ENCODE measurements at places on chromosomes 5 and 9.

DNA sequence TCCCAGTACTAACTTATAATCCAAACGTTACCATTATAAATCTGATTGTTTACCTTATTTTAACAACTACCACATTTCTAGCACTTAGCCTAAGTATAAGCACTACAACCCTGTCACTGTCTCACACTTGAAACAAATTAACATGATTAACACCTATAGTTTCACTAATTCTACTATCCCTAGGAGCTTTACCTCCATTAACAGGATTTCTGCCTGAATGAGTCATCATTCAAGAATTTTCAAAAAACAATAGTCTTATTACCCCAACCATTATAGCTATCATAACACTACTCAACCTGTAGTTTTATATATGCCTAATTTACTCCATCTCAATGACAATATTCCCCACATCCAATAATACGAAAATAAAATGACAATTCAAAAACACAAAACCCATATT, 89.6 kb downstream of the INSL6 start:
- no peak for DNase-seq

- DNase-seq: no peak
Measured at GRCh38 chr5:37132646-37133045, 116.5 kb downstream of the CPLANE1 start.

DNA sequence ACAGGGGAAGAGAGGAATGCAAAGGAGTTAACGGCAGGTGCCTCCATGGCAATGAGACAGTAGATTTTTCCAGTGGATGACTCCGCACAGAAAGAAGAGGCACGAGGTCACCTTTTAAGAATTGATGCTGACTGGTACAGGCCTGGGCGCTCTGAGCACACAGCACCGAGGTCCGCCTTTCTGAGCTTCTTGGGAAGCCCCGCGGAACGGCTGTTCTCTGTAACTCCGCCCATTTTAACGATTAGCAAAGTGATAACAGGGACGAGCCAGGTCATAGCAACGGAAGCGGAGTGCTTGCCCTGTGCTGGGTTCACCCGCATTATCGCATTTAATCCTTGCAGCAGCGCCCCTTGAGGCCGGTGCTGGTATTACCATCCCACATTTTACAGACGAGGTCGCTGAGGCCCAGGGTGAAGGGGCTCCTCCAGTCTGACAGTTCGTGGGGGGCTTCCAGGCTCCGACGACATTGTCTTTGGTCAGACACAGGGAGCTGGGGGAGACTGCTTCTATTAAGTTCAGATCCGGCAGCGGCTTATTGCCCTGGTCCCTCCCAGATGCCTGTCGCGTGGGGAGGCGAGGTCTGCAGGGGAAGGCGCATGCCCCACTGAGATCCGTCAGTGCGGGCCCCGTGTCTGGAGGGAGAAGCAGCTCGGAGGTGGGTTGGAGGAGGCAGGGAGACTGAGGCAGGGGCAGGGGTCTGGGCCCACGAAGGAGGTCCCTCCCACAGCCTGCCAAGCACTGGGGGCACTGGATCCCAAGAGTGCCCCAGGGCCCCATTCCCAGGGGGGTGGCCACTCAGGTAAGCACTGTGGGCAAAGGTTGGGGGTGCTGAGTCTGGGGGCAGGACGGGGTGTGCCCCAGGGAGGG, 22.3 kb upstream of the HMCN2 start:
- DNase-seq: peak; percentile 84

DNA sequence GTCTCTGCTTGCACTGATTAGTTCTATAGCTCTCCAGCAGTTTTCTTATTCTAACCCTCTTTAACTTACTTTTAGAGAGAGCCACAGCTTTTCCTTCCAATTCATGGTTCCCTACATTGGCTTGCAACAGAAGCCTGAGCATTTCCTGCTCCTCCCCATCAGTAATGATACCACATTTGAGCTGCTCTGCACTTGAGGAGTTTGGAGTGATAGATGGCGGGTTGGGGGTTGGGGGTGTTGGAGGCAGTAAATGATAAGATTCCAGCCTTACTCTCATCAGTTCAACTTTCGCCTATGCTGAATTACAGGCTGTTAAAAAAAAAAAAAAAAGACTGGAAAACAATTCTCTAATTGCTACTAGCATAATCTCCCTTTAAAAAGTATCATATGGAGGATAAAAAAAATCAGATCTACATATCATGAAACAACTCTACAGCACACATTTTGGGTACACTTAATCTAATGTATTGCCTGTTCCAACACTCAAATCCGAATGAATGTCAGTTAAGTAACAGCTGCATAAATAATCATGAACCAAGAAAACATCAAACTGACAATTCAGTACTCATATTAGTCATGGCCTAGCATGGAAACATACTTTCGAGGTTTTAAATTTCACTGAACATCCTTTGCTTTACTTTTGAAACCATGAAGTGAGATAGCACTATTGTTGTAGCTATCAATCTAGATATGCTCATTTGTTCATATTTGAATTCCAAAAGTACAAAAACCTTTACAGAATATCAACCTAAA, 224.7 kb downstream of the NFIB start:
- no peak for DNase-seq

DNA sequence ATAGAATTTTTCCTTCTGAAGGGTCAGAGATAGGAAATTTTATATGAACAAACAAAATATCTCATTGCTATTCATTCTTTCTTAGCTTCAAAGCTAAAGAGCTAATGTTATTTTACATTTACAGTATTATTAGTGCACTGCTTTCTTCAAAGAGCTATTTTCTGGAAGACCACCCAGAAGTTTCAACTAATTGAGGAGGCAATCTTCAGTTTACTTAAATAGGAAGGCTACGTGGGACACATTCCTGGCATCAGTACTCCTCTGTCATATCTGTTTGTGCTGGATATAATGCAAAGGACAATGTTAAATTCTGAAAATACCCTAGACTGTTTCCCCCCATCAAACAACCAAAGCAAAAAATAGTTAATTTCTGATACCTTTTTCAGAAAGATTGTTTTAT, 30.8 kb downstream of the HAPLN1 start:
- no peak for DNase-seq

DNA sequence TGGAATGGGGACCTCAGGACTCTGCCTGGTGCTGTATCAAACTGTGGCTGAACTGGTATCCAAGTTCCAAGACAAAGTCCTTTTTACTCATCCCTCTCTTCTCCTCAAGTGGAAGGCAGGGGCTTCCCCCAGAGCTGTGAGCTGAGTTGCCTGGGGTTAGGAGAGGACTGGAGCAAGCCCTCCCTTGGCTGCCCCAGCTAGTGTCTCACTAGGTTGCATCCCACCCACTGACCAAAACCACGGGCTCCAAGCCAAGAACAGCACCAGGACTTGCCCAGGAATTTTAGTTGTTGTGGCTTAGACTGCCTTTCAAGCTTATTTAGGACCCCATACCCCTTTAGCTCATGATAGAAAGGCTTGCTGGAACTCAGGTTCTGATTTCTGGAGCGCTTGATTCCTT, 158.7 kb upstream of the TNC start:
- no peak for DNase-seq

DNA sequence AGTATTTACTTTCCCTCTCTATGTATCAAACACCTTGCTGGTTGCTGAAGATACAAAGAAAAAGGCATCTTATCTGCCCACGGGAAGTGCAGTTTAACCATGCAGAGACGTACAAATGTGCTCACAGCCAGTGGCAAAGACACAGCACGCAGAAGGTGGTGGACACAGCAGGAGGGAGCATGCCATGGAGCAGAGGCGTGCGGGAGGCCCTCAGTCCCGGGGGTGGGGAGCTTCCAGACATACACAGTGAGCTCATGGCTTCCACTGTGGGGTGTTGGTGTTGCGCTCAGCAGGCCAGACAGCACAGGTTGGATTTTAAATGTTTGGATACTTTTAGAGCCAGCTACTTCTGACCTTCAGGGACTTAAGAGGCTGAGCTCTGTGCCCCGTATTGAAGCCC, 8.8 kb upstream of the BARX1 start:
- DNase-seq: no peak

DNA sequence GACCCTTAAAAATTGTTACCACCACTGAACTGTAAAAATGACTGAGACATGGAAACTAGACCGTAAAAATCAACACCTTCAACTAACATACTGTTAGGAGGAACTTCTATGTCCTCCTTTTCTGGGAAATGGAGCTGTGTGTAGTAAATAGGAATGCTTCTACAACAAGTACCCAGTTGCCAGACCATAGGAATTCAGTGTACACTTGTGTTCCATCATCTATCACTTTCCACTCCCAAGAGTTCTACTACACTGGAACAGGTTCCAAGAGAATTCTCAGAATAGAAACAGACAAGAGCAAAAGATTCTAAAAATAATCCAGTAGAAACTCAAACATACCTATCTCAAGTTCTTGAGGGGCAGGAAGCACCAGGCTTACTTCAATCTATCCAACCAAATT, 23.6 kb downstream of the UBAP2 start:
- no peak for DNase-seq

DNA sequence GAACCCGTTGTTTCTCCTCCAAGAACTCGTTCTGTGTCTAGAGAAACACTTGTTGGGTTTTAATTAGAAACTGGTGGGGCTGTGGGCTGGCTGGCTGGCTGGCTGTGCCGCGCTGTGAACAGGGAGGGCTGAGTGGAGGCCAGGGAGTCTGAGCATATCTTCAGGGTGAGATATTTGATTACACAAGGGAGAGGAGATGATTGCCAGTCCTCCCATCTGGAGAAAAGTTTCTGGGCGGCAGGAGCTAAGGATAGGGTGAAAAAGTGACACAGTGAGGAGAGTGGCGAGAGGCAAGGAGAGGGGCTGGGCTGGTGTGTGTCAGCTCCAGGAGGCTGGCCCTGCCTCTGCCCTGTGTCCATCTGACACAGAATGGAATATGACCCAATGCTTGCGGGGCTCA, 63.0 kb downstream of the GDNF start:
- DNase-seq: no peak

GRCh38 chr9:84493284-84493947, 152.9 kb upstream of the SLC28A3 start:
- DNase-seq: no peak

- no peak for DNase-seq
Measured at GRCh38 chr5:6202149-6202967, 176.0 kb downstream of the MED10 start.

DNA sequence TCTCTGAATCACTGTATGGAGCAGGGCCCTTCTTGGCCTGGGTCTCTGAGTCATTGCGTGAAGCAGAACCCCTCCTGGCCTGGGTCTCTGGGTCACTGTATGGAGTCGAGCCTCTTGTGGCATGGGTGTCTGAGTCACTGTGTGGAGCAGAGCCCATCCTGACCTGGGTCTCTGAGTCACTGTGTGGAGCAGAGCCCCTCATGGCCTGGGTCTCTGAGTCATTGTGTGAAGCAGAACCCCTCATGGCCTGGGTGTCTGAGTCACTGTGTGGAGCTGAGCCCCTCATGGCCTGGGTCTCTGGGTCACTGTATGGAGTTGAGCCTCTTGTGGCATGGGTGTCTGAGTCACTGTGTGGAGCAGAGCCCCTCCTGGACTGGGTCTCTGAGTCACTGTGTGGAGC, 94.0 kb upstream of the RAPGEF1 start:
- DNase-seq: peak; percentile 18

GRCh38 chr9:107875571-107875980, 386.0 kb upstream of the KLF4 start:
- DNase-seq: no peak

DNA sequence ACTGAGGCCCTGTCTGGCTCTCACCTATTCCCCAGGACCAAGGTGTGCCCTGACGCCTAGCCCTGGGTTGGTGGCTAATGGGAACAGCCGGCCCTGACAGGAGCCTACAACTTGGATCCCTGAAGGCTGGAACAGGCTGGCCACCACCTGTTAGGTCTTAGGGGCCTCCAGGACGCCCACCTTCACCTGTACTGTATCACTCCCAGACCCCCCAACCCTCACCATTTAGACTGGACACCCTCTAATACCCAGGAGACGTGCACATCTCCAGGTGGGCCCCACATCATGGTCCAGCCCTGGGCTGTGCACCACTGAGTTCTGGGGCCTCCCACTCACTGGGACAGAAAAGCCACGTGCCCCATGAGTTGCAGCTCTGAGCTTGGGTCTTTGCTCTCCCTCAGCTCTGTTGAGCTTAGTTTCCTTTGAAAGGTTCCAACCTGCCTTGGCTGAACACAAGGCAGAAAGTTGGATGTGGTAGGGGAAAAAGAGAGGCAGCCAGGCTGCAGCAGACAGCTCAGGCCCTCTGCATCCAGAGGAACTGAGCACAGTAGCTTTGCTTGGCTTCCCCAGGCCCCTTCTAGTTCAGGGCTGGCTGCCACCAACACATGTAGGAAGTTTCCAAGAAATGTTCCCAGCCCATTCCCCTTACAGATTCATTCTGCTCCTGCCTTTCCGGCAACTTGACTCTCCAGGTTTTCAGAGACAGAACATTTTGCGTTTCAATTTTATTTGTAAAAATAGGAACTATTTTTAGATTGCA, 116.8 kb upstream of the TBC1D2 start:
- no peak for DNase-seq

Measured in CD4-positive, alpha-beta T cell treated with Interleukin-4 for 4 hours (primary cell).